Cardiac muscle cell (in vitro differentiated cells and primary cell): ENCODE measurements at places on chromosomes 3 and 15.

GRCh38 chr15:39591141-39591895, 10.4 kb downstream of the THBS1 start:
- H3K27ac ChIP-seq, result no peak overlapping the region
- no peaks in the 10 kb centered on the region for H3K4me1 ChIP-seq
- H3K36me3 ChIP-seq, result peaks cover 98% of the 10 kb centered on the region
- no peak for DNase-seq
- no peaks in the 10 kb centered on the region for H3K27me3 ChIP-seq
- no peak overlapping the region for H3K4me3 ChIP-seq

DNA sequence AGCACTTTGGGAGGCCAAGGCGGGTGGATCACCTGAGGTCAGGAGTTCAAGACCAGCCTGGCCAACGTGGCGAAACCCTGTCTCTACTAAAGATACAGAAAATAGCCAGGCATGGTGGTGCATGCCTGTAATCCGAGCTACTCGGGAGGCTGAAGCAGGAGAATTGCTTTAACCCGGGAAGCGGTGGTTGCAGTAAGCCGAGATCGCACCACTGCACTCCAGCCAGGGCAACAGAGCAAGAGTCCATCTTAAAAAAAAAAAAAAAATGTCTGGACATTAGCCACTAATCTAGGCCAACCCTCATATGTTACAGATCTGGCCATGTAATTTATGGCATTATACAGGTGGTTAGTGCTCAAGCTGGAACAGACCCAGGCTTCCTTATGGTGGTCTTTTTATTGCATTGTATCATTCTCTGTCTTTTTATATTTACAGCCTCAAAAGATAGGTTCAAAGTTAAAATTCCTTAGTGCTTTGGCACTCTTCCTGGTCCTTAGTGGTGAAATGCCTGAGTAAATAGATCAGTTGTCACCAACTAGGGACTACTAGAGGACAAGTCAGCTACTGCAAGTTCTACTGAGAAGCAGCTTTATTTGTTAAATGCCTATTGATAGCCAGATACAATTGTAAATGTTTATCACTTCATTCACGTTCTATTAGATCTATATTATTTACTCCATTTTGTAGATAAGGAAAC, 16.0 kb downstream of the STARD9 start:
- no peaks in the 10 kb centered on the region for H3K36me3 ChIP-seq
- H3K4me3 ChIP-seq, result no peak overlapping the region
- DNase-seq, result no peak
- no peak overlapping the region for H3K27ac ChIP-seq

- no peak for DNase-seq
- H3K4me3 ChIP-seq, result no peak overlapping the region
- H3K4me1 ChIP-seq, result peaks cover 8% of the 10 kb centered on the region
- no peaks in the 10 kb centered on the region for H3K27me3 ChIP-seq
Measured at GRCh38 chr15:59587085-59587826, 24.3 kb upstream of the GCNT3 start.

DNA sequence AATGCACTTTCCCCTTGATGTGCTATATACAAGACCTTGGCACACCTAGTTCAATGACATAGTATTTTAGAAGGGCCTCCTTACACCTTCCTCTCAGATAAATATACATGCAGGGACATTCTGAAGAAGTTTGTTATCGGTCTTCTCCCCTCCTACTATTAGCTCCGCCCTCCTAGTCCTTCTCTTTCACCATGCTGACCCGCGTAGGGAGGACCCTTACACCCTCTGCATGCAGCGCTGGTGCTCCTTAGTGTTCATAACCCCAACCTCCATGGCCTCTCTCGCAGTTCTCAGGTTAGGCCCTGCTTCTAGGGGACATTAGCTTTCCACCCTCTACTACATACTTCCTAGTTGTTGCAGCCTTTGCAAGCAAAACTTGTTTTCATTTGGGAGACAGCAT, 146.4 kb downstream of the PGPEP1L start:
- H3K27ac ChIP-seq, result no peak overlapping the region
- DNase-seq, result no peak
- no peaks in the 10 kb centered on the region for H3K27me3 ChIP-seq
- H3K36me3 ChIP-seq, result no peaks in the 10 kb centered on the region
- no peak overlapping the region for H3K4me3 ChIP-seq

GRCh38 chr15:45253330-45253729, 1.3 kb downstream of the SLC28A2 start:
- H3K4me1 ChIP-seq, result no peaks in the 10 kb centered on the region
- H3K27ac ChIP-seq, result no peak overlapping the region

- H3K4me3 ChIP-seq, result no peak overlapping the region
- H3K4me1 ChIP-seq, result no peaks in the 10 kb centered on the region
- no peak overlapping the region for H3K27ac ChIP-seq
- H3K36me3 ChIP-seq, result no peaks in the 10 kb centered on the region
- DNase-seq, result no peak
Measured at GRCh38 chr3:99607151-99607550, 31.2 kb upstream of the COL8A1 start.

- H3K27ac ChIP-seq, result peak overlapping the region; percentile 25
- no peak overlapping the region for H3K4me3 ChIP-seq
- peak; percentile 17 for DNase-seq
- H3K4me1 ChIP-seq, result peaks cover 5% of the 10 kb centered on the region
- H3K27me3 ChIP-seq, result no peaks in the 10 kb centered on the region
Measured at GRCh38 chr15:44295750-44296431, 7.4 kb downstream of the GOLM2 start.

DNA sequence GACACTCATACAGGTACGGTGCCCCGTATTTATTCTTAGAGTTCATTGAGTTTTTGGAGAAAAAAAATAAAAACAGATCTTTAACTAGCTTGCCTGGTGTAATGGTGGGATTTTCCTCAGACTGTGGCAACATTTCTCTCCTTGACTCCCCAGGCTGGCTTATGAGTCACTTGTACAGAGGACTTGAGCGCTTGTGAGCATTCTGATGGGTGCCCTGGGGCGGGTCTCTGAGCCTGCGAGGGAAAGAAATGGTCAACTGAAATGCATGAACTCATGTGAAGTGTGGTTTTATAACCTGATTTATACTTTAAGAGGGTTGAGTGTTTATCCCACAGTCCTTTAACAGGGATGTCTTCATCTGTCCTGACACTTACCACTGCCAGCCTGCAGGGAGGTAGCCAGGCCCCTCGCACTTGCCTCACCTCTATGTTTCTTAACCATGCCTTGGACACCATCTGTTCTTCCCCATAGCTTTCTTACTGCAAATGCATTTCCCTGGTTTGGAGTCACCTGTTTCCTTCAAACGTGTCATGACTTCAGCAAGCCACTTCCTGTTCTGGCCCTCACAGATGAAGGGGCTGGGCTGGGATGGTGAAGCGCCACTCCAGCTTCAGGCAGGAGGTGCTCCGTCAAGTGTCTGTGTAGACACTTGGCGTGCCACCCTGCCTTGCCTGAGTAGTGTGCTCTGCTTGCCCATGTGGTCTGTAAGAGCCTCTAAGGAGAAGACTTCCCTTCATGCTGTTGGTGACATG, 118.7 kb downstream of the PDE8A start:
- no peaks in the 10 kb centered on the region for H3K4me1 ChIP-seq
- no peaks in the 10 kb centered on the region for H3K27me3 ChIP-seq
- no peak overlapping the region for H3K4me3 ChIP-seq
- no peak for DNase-seq

- H3K4me3 ChIP-seq, result no peak overlapping the region
- H3K27ac ChIP-seq, result no peak overlapping the region
- H3K27me3 ChIP-seq, result no peaks in the 10 kb centered on the region
- no peak for DNase-seq
Measured at GRCh38 chr15:92502930-92503857, 109.5 kb downstream of the ST8SIA2 start.

GRCh38 chr3:37730825-37731224, 130.9 kb upstream of the CTDSPL start:
- H3K36me3 ChIP-seq, result no peaks in the 10 kb centered on the region
- no peak overlapping the region for H3K4me3 ChIP-seq
- no peak overlapping the region for H3K27ac ChIP-seq
- DNase-seq, result no peak

DNA sequence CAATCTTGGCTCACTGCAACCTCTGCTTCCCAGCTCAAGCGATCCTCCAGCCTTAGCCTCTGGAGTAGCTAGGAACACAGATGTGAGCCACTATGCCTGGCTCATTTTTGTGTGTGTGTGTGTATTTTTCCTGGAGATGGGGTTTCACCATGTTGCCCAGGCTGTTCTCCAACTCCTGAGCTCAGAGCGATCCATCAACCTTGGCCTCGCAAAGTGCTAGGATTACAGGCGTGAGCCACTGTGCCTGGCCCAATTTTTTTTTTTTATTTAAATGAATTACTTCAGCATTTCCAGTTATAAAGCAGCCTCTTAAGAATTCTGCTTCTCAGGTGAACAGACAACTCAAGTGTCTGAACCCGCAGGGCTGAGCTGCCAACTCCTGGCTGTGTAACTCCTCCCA, 20.1 kb upstream of the ST3GAL6 start:
- no peak for DNase-seq
- H3K27ac ChIP-seq, result no peak overlapping the region
- H3K4me1 ChIP-seq, result peaks cover 60% of the 10 kb centered on the region
- no peaks in the 10 kb centered on the region for H3K36me3 ChIP-seq
- no peak overlapping the region for H3K4me3 ChIP-seq

DNA sequence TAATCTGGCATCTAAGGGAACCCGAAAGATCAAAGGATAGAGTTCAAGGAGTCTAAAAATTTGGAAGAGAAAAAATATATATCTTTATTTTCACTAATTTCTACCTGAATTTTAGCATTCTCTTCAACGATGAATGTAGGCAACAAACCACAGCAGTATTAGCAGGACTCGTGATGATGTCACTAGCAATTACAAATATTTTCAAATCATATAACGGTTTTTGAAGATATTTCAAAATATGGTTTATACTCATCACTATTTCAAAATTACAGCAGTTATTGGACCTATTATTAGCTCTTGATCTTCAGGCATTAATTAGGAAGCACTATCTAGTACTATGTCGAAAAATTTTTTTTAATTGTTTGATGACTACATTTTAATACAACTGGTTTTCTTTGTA, 27.0 kb upstream of the ANKDD1A start:
- H3K27ac ChIP-seq, result no peak overlapping the region
- H3K27me3 ChIP-seq, result no peaks in the 10 kb centered on the region
- H3K36me3 ChIP-seq, result no peaks in the 10 kb centered on the region
- H3K4me1 ChIP-seq, result peaks cover 4% of the 10 kb centered on the region
- no peak for DNase-seq

DNA sequence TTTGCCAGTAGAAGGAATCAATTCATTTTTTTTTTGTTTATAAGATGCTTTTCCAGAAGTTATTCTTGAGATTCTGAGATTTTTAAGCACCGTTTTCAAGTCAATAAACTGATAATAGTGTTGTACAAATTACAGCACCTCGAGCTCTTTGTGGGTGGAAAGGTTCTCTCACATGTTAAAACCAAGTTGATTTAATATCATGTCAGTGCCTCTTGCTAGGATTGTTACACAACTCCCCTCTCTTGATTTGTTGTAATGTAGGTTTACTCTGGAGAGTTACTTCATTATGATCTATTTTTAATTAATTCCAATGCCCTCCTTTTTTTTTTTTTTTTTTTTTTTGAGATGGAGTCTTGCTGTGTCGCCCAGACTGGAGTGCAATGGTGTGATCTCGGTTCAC, 25.8 kb upstream of the UBXN7 start:
- no peaks in the 10 kb centered on the region for H3K36me3 ChIP-seq
- no peaks in the 10 kb centered on the region for H3K4me1 ChIP-seq
- H3K27ac ChIP-seq, result no peak overlapping the region
- no peaks in the 10 kb centered on the region for H3K27me3 ChIP-seq

DNA sequence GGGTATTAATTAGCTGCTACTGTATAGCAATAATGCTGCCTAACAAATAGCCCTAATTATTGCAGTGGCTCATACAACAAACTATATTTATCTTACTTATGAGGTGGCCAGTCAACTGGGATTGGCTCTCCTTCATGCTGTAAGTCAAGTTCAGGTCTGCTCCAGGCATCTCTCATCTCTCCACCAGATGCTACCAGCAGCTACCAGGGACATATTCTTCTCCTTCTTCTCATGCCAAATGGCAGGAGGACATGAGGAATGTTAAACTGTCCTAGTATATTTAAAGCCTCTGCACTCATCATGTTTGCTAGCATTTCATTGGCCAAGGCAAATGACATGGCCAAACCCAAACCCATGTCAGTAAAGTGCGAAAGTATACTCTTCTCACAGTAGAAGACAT, 17.3 kb downstream of the SV2B start:
- H3K27ac ChIP-seq, result no peak overlapping the region
- DNase-seq, result no peak
- no peaks in the 10 kb centered on the region for H3K36me3 ChIP-seq
- H3K4me1 ChIP-seq, result no peaks in the 10 kb centered on the region
- no peak overlapping the region for H3K4me3 ChIP-seq

DNA sequence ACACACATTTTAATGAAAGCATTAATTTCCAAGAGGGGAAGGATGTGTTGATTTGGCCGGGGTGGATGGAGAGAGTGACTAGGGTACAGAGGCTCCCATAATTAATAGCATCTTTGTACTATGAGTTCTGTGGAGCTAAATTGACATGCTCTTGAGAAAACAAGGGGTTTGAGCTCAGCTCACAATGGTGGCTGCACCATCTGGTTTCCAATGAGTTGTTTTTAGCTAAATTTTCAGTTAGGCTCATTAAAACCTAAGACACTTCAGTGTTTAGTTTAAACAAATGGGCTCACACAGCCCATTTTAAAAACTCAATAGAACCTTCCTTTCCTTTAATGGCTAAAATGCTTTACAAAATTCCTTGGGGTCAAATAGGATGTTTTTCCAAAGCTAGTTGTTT, 199.7 kb downstream of the TNIK start:
- H3K4me3 ChIP-seq, result no peak overlapping the region
- no peaks in the 10 kb centered on the region for H3K36me3 ChIP-seq
- H3K27ac ChIP-seq, result no peak overlapping the region
